ENCODE measurements at places on chromosomes 2 and 18. TPM values are rescaled to one million over a fixed set of nuclear protein-coding genes. Genes with fewer than 3 reads are reported as not detected.

DNA sequence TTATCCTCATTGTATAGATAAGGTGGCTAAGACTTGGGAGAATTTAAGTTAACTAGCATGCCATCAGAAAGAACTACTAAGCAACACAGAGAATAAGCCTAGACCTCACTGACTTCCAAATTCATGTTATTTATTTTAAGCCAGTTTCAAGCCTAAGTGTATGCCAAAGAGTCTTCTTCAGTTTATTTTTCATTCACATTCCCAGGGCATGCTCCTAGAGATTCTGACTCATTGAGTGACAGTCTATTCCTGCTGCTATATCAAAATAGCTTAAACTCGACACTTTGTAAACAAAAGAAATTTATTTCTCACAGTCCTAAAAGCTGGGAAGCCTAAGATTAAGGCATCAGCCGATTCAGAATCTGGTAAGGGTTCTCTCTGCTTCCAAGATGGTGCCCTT is 467.1 kb downstream of the MBD2 start:
- no peak for DNase-seq
- no peak overlapping the region for H3K4me3 ChIP-seq
- H3K36me3 ChIP-seq = no peaks in the 10 kb centered on the region
- H3K27ac ChIP-seq = no peak overlapping the region
- no peaks in the 10 kb centered on the region for H3K4me1 ChIP-seq

- no peaks in the 10 kb centered on the region for H3K27me3 ChIP-seq
- DNase-seq = no peak
- peaks cover 70% of the 10 kb centered on the region for H3K36me3 ChIP-seq
- no peak overlapping the region for H3K4me3 ChIP-seq
Observed at GRCh38 chr2:199940373-199940772, 14.9 kb downstream of the TYW5 start.

GRCh38 chr2:191748528-191749180 is 70.7 kb downstream of the NABP1 start:
- no peak for DNase-seq
- no peaks in the 10 kb centered on the region for H3K36me3 ChIP-seq
- H3K27ac ChIP-seq = no peak overlapping the region
- H3K4me3 ChIP-seq = no peak overlapping the region
- H3K27me3 ChIP-seq = no peaks in the 10 kb centered on the region

GRCh38 chr2:46699934-46700256 is 215.7 kb downstream of the MCFD2 start:
- H3K4me1 ChIP-seq = peaks cover 39% of the 10 kb centered on the region
- no peak for DNase-seq
- peak overlapping the region; percentile 92 for H3K27ac ChIP-seq
- H3K4me3 ChIP-seq = peak overlapping the region; percentile 85

DNA sequence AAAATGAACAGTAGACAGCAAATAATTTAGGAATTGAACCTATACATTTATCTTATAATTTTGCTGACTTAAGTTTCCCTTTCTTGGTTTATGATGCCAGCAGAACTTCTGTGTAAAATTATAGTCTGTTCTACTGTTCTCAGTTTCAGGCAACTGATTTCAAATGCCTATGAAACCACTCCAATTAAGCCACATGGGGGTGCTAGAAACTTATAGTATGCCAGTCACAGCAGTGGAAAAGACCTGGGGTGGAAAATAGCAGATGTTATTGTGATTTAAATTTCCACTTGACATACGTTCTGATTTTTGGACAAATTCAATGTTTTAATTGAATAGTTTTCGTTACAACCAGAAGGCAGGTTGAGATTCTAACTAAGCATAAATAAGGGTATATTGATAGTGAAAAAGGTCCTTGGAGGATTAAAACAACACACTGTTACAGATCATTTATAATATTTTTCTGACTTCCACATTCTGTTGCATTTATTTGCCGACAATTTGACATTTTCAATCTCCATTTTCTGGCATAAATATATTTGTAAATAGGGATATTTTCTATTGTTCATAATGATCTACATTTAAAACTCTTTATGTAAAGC is 61.4 kb downstream of the CPS1 start:
- DNase-seq = no peak
- no peaks in the 10 kb centered on the region for H3K36me3 ChIP-seq
- no peak overlapping the region for H3K27ac ChIP-seq
- no peak overlapping the region for H3K4me3 ChIP-seq
- no peaks in the 10 kb centered on the region for H3K4me1 ChIP-seq

- H3K4me3 ChIP-seq = no peak overlapping the region
- no peak overlapping the region for H3K27ac ChIP-seq
- no peaks in the 10 kb centered on the region for H3K36me3 ChIP-seq
- H3K4me1 ChIP-seq = no peaks in the 10 kb centered on the region
- no peak for DNase-seq
- H3K27me3 ChIP-seq = no peaks in the 10 kb centered on the region
Observed at GRCh38 chr2:149904352-149905175, 317.0 kb upstream of the MMADHC start.

DNA sequence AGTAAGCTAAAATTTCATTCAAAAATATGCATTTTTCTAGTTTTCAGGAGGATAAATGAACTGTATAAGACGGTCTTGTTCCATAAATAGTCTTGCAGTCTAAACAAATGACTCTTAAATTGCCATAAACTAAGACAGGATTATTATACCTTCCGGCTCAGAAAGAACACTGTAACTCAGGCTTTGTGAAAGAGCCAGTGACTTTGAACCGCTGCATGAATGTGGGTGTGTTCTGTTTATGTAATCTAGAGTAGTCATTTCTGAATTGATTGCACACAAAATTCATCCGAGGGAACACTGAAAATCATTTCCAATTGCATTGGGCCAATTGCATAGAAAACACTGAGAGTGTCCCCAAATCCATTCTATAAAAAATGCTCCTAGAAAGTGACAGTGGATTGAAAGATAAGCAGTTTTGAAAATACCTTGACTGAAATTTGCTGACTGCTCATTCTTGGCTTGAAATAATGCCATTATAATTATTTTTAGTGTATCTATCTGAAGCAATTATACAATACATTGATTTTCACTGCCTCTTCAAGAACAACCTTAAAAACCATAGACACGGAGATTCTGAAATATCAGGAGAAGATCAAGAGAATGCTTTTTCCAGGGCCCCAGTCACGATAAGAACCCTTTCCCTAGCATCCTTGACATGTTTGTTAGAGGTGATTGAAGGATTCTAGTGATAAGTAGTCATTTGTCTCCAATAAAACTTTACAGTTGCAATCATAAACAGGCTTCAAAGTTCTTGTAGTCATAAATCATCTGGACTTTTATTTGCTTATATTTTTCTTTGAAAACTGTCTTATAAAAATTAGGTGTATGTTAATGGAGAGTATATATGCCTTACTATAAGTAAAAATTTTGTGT is 55.4 kb downstream of the CNTNAP5 start:
- H3K4me1 ChIP-seq = no peaks in the 10 kb centered on the region
- H3K4me3 ChIP-seq = no peak overlapping the region
- DNase-seq = no peak
- no peak overlapping the region for H3K27ac ChIP-seq

DNA sequence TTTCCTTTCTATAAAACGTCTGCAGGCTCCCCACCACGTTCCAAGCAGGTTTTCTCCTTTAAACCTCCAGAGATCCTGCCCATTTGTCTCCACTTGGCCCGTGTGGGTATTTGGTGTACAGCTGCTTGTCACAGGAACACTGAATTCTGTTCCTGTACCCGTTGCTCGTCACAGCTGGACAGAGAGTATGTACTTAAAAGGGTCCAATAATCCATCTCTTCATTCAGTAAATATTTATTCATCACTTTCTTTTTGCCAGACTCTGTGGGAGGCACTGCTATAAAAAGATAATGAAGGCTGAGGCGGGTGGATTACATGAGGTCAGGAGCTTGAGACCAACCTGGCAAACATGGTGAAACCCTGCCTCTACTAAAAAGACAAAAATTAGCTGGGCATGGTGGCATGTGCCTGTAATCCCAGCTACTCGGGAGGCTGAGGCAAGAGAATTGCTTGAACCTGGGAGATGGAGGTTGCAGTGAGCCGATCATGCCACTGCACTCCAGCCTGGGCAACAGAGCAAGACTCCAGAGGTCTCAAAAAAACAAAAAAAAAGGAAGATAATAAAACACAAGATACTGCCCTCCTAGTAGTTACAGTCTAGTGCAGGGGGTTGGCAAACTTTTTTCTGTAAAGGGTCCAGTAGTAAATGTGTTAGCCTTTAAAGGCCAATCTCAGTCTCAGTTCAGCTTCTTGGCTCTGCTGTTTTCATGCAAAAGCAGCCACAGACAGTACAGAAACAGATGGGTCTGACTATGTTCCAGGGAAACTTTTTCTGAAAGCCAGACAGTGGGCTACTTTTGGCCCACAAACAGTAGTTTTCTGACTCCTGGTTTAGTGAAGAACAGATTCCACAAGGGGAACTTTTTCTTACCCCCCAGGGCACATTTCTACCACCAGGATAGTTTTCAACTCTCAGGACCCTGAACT is 309.9 kb upstream of the RAB12 start:
- no peak overlapping the region for H3K27ac ChIP-seq
- no peak overlapping the region for H3K4me3 ChIP-seq
- no peak for DNase-seq
- peaks cover 20% of the 10 kb centered on the region for H3K36me3 ChIP-seq

DNA sequence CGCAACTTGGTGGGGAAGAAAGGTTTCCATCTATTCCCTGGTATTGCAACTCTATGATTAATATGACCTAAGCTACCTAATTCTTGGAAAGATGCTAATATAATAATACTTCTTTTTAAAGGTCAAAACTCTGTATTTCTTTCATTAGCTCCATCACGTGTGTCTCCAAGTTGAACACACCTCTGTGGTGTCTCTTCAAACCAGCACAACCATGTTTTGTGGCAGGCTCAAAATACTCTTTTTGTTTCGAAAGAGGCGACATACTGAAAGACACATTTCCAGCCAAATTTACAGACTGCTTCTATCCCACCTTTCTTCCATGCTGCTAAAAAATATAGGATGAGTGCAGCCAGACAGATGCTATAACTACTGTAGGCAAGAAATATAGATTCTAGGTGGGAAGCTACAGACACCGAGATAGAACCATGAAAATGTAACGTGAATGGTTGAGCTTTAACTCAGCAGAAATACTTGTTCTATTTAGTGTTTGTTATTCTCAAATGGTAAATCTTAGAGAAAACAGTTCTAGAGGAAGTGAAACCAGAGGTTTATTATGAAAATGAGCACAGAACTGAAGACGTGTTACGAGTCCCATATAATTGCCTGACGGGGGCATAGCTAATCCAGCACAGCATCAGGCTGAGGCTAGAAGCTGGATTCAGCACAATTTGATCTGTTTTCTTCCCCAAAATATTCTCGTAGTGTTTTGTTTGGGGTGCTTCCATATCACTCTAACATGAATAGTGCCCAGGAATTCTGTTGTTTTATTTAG is 991.5 kb upstream of the FANCL start:
- no peaks in the 10 kb centered on the region for H3K27me3 ChIP-seq
- no peak overlapping the region for H3K4me3 ChIP-seq
- DNase-seq = no peak

DNA sequence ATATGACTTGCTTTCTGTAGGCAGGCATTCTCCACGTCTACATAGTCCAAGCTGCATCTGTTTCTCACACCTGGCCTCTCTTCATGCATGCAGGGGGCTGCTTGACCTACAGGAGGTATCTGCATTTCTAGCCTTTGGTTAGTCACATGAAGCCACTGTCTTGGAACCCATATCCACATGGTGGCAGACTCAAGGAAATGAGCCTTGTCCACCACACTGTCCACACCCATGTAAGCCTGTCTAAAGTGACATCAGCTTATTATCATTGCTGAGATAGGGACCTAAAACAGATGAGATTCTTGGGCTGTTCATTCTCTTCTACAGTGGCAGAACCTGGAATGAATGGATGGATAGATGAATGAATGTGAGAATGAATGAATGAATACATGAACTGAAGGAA is 160.4 kb downstream of the DOCK10 start:
- H3K36me3 ChIP-seq = no peaks in the 10 kb centered on the region
- H3K27me3 ChIP-seq = no peaks in the 10 kb centered on the region
- no peaks in the 10 kb centered on the region for H3K4me1 ChIP-seq
- no peak overlapping the region for H3K27ac ChIP-seq

DNA sequence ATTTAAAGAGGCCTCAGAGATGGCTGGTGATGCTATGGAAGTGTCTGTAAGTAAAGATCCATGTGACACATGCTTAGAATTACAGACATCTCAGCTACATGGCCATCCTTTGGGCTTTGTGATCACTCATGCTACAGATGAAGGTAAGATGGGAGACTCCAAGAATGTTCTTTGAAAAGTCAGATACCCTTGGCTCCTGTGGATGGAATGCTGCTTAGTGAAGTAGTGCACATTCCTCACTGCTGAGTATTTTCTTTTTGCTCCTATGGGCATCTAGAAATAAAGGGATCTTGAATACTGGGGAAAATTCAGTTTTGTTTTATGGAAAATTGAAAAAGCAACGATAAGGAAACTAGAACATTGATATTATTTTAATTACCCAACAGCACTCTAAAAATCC is 55.2 kb upstream of the REV1 start:
- DNase-seq = no peak
- peaks cover 6% of the 10 kb centered on the region for H3K27me3 ChIP-seq
- H3K27ac ChIP-seq = no peak overlapping the region
- H3K36me3 ChIP-seq = no peaks in the 10 kb centered on the region
- no peak overlapping the region for H3K4me3 ChIP-seq

DNA sequence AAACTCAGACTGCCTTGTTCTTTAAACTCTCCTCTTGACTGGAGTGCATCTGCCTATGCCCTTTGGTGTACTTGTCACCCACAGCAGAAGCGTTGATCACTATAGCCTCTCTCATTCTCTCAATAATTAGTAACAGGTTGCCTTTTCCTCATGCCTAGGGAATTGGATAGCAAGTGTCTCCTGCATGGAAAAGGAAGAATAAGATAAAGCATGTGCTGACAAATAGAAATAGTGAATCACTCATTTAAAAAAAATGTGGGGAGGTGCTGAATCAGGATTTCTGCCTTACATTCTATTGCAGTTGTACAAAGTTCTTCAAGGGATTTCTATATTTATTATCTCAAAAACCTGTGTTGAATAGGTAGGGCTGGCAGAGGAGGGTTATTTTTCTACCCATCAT is 323.0 kb downstream of the TXNL1 start:
- no peak overlapping the region for H3K4me3 ChIP-seq
- no peaks in the 10 kb centered on the region for H3K4me1 ChIP-seq
- no peak overlapping the region for H3K27ac ChIP-seq
- DNase-seq = no peak
- H3K27me3 ChIP-seq = no peaks in the 10 kb centered on the region

Gene GAREM1
- total RNA-seq = 9.3 TPM

Gene CCDC150
- 0.36 TPM for total RNA-seq

Gene CROCC2
- not detected for total RNA-seq

Gene PIEZO2
- 0.15 TPM for total RNA-seq
